ENCODE measurements at places on chromosomes 5 and 9. TPM values are rescaled to one million over a fixed set of nuclear protein-coding genes. Genes with fewer than 3 reads are reported as not detected.

Gene C6
- not detected for total RNA-seq

Gene NR2F1-AS1
- total RNA-seq, result not detected

Gene ANGPTL2
- total RNA-seq, result not detected

Gene TGFBI
- 6.6 TPM for total RNA-seq

Gene RMND5B
- total RNA-seq, result 14.7 TPM

Gene GRM6
- total RNA-seq, result not detected

Gene PTGS1
- total RNA-seq, result 3.0 TPM

- H3K4me1 ChIP-seq, result peaks cover 17% of the 10 kb centered on the region
- peaks cover 11% of the 10 kb centered on the region for H3K27me3 ChIP-seq
- H3K27ac ChIP-seq, result peak within 1 kb of the TSS; percentile 98
- H3K36me3 ChIP-seq, result peaks cover 6% of the 10 kb centered on the region
Measured at GRCh38 chr5:140302786-140303639, at the start of gene PFDN1. TSS of gene PFDN1 (minus strand) at chr5:140303101. CDS start at chr5:140303073, 28 bp downstream.

- H3K27me3 ChIP-seq, result no peaks in the 10 kb centered on the region
- no peak overlapping the region for H3K27ac ChIP-seq
- H3K36me3 ChIP-seq, result no peaks in the 10 kb centered on the region
- no peak overlapping the region for H3K4me3 ChIP-seq
Measured at GRCh38 chr9:89883401-89884341, 278.9 kb downstream of the GADD45G start.

- DNase-seq, result no peak
- peaks cover 33% of the 10 kb centered on the region for H3K27me3 ChIP-seq
- H3K4me3 ChIP-seq, result no peak overlapping the region
- peaks cover 3% of the 10 kb centered on the region for H3K4me1 ChIP-seq
Measured at GRCh38 chr5:115335301-115335700, 38.8 kb upstream of the CCDC112 start.

DNA sequence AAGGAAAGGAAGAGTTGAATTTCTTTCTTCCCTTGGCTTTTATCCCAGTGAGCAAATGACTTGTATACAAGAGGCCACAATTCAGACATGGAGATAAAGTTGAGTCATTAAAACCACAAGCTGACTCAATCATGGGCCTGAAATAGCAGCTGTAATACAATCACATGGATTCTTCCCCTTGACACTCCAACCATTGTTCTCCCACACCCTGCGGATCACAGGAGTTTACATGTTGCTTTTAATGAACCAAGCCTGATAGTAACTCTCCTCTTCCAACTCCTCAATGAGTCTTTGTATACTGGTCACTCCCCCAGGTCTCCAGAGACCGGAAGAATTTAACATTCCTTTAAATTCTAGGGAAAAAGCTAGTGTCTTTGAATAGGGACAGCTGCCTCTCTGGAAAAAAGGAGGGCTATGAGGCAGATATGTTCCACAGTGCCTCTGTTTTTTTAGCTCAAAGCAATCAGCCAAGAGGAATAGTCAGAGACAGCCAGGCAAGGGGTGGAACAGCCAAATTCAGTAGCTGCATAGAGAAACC is 32.4 kb downstream of the PCDHGC5 start:
- no peaks in the 10 kb centered on the region for H3K27me3 ChIP-seq
- H3K4me3 ChIP-seq, result no peak overlapping the region
- DNase-seq, result no peak
- H3K4me1 ChIP-seq, result peaks cover 22% of the 10 kb centered on the region
- peak overlapping the region; percentile 37 for H3K27ac ChIP-seq

GRCh38 chr5:40981420-40981819 is 72.1 kb downstream of the C7 start:
- H3K4me1 ChIP-seq, result no peaks in the 10 kb centered on the region
- peaks cover 39% of the 10 kb centered on the region for H3K27me3 ChIP-seq
- DNase-seq, result no peak
- H3K36me3 ChIP-seq, result no peaks in the 10 kb centered on the region
- no peak overlapping the region for H3K4me3 ChIP-seq

DNA sequence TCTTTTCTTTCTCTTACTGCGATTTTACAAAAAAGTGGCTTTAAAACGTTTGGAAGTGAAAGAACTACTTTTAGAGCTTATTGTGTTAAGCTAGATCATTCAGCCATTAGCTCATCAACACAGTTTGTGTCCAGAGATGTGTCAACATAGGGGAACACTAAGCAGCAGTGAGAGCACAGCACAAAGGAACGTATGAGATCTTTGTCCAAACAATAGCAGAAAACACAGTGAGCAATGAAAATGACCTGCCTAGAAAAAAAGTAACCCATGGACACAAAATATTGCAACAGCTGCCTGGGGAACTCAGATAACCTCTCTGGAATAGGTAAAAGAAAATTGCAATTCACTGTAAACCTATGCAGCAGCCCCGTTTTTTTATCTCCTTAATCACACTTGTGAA is 372.5 kb downstream of the ARHGEF28 start:
- no peak overlapping the region for H3K4me3 ChIP-seq
- H3K27me3 ChIP-seq, result peaks cover 33% of the 10 kb centered on the region
- H3K36me3 ChIP-seq, result no peaks in the 10 kb centered on the region
- H3K4me1 ChIP-seq, result no peaks in the 10 kb centered on the region

- no peaks in the 10 kb centered on the region for H3K36me3 ChIP-seq
- no peak overlapping the region for H3K4me3 ChIP-seq
- H3K4me1 ChIP-seq, result no peaks in the 10 kb centered on the region
- no peak for DNase-seq
- H3K27ac ChIP-seq, result no peak overlapping the region
- no peaks in the 10 kb centered on the region for H3K27me3 ChIP-seq
Measured at GRCh38 chr5:94310833-94311232, 307.6 kb downstream of the KIAA0825 start.

DNA sequence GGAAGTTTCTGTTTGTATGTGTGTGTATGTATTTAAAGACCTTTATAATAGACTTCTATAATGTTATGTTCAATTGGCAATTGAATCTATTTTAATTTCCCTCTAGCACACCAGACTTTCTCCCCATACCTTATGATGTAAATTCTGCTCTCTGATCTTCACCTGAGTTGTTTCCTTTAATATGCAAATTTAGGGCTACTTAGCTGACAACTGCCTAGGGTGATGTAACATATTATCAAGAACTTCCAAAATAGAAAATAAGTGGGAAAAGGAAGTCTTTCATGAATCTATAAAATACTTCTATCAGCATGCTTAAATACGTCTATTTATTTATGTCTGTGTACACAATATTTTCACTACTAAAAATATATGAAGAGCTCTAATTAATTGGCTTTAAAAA is 923.5 kb upstream of the CDH10 start:
- no peak overlapping the region for H3K27ac ChIP-seq
- H3K36me3 ChIP-seq, result no peaks in the 10 kb centered on the region
- H3K27me3 ChIP-seq, result no peaks in the 10 kb centered on the region
- no peaks in the 10 kb centered on the region for H3K4me1 ChIP-seq

- peak overlapping the region; percentile 34 for H3K4me3 ChIP-seq
- peaks cover 12% of the 10 kb centered on the region for H3K36me3 ChIP-seq
- no peaks in the 10 kb centered on the region for H3K27me3 ChIP-seq
- peaks cover 53% of the 10 kb centered on the region for H3K4me1 ChIP-seq
Measured at GRCh38 chr5:131389096-131389868, 125.4 kb downstream of the CDC42SE2 start.

DNA sequence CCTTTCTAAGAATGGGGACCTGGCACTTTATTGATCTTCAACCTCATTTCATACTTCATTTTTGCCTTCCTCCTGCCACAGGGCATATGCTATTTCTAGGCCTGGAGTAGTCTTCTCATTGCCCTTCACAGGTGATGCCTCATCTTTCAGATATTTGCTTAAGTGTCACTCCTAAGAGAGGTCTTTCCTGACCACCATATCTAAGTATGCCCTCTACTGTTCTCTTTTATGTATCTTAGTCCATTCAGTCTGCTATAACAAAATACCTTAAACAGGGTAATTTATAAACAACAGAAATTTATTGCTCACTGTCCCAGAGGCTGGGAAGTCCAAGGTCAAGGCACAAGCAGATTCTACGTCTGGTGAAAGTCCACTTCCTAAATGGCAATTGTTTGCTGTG is 99.1 kb downstream of the ADAMTS6 start:
- no peak overlapping the region for H3K4me3 ChIP-seq
- no peak overlapping the region for H3K27ac ChIP-seq
- DNase-seq, result no peak
- H3K36me3 ChIP-seq, result no peaks in the 10 kb centered on the region

GRCh38 chr9:13513286-13513685 is 233.8 kb upstream of the MPDZ start:
- no peak overlapping the region for H3K27ac ChIP-seq
- H3K4me1 ChIP-seq, result no peaks in the 10 kb centered on the region
- no peaks in the 10 kb centered on the region for H3K27me3 ChIP-seq

- H3K27me3 ChIP-seq, result peaks cover 20% of the 10 kb centered on the region
- H3K36me3 ChIP-seq, result peaks cover 2% of the 10 kb centered on the region
- H3K27ac ChIP-seq, result no peak overlapping the region
Measured at GRCh38 chr9:69004836-69005235, 9.1 kb downstream of the PRKACG start.

GRCh38 chr9:92310562-92310961 is 14.6 kb downstream of the NOL8 start:
- no peak overlapping the region for H3K4me3 ChIP-seq
- no peak overlapping the region for H3K27ac ChIP-seq
- H3K4me1 ChIP-seq, result peaks cover 29% of the 10 kb centered on the region

- peaks cover 15% of the 10 kb centered on the region for H3K4me1 ChIP-seq
- no peak overlapping the region for H3K27ac ChIP-seq
- no peaks in the 10 kb centered on the region for H3K27me3 ChIP-seq
- DNase-seq, result no peak
- H3K4me3 ChIP-seq, result no peak overlapping the region
Measured at GRCh38 chr5:146767534-146767933, 111.0 kb downstream of the PPP2R2B start.

DNA sequence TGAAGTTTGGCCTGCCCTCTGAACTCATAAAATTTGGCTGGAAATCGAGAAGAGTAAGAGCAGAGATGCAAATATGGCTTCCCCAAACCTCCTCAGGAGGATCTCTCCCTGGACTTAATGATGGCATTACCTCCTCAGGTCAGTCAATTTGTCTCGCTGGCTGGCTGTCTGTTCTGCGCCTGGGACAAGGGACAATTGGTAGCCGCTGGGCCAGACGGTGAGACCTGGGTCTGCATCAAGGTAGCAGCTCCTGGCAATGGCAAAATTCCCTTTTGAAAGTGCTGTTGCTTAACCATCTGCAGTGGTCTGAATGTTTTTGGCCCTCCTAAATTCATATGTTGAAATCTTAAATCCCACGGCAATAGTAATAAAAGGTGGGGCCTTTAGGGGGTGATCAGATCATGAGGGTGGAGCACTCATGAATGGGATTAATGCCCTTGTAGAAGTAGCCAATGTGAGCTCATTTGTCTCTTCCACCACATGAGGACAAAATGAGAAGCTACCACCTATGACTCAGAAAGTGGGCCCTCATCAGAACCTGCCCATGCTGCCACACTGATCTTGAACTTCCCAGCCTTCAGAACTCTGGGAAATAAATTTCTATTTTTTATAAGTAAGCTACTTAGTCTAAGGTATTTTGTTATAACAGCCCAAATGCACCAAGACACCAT is 439.3 kb upstream of the KLF4 start:
- H3K27me3 ChIP-seq, result no peaks in the 10 kb centered on the region
- no peak overlapping the region for H3K27ac ChIP-seq
- no peaks in the 10 kb centered on the region for H3K4me1 ChIP-seq

DNA sequence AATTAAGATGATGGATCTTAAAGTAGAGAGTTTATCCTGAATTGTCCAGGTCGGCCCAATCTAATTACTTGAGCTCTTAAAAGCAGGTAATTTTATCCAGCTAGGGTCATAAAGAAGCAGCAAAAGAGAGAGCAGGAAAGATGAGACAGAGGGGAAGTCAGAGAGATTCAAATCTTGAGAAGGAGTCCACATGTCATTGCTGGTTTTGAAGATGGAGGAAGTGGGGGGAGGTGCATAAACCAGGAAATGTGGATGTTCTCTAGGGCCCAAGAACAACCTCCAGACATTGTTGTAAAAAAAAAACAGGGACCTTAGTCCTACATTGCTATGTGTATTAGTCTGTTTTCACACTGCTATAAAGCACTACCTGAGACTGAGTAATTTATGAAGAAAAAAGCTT is 66.4 kb downstream of the SLCO4C1 start:
- DNase-seq, result no peak
- no peaks in the 10 kb centered on the region for H3K36me3 ChIP-seq
- H3K27ac ChIP-seq, result no peak overlapping the region
- peaks cover 16% of the 10 kb centered on the region for H3K27me3 ChIP-seq
- H3K4me3 ChIP-seq, result no peak overlapping the region
- H3K4me1 ChIP-seq, result peaks cover 12% of the 10 kb centered on the region

DNA sequence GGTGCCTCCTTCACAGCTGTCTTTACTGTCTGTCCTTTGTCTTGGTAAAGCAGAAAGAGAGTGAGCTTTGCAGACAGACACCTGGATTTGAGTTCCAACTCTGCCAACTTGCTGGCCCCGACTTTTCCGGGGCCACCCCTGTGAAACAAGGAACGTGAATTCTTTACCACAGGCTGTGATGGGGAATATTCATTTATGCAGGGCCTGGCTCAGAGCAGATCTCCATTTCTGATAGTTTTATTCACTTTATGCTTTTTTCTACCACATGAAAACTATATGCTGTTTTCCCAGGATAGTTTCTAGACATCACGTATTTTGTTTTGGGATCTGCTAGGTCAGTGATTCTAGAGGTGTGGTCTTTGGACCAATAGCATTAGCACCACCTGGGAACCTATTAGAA is 211.8 kb downstream of the GRIA1 start:
- no peak overlapping the region for H3K4me3 ChIP-seq
- H3K27me3 ChIP-seq, result no peaks in the 10 kb centered on the region
- no peaks in the 10 kb centered on the region for H3K4me1 ChIP-seq
- H3K27ac ChIP-seq, result no peak overlapping the region

- H3K27me3 ChIP-seq, result peaks cover 49% of the 10 kb centered on the region
- no peak overlapping the region for H3K27ac ChIP-seq
- no peaks in the 10 kb centered on the region for H3K36me3 ChIP-seq
Measured at GRCh38 chr5:57662991-57663390, 180.4 kb upstream of the ACTBL2 start.

GRCh38 chr5:17604951-17605350 is 968 bp downstream of the TAF11L11 start:
- no peaks in the 10 kb centered on the region for H3K4me1 ChIP-seq
- H3K27ac ChIP-seq, result no peak overlapping the region
- H3K4me3 ChIP-seq, result no peak overlapping the region
- DNase-seq, result no peak
- H3K27me3 ChIP-seq, result no peaks in the 10 kb centered on the region

DNA sequence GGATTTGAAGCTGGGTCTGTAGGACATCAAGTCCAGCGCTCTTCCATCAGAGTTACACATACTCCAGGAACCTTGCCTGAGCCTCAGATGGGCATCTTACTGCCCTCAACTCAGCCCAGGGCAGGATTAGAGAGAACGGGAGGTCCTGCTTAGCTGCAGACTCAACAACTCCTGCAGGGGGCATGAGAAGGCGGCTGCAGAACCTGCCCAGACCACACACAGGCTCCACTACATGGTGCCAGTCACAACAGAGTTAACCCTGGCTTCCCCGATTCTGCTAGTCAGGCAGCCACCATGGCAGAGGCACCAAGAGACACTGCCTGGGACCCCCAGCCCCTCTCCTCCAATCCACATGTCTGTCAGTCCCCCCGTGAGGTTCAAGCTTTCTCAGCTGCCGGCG is 23.9 kb upstream of the CPLX2 start:
- no peak overlapping the region for H3K27ac ChIP-seq
- no peak for DNase-seq
- peaks cover 9% of the 10 kb centered on the region for H3K27me3 ChIP-seq
- no peak overlapping the region for H3K4me3 ChIP-seq
- peaks cover 6% of the 10 kb centered on the region for H3K4me1 ChIP-seq
